ENCODE measurements at places on chromosomes 1 and 21.
A peak's percentile ranks its signal among the peaks of the same experiment; 100 is the strongest.

GRCh38 chr1:61724506-61724812 lies 482 bp downstream of the TM2D1 start:
- DNase-seq = no peak

DNA sequence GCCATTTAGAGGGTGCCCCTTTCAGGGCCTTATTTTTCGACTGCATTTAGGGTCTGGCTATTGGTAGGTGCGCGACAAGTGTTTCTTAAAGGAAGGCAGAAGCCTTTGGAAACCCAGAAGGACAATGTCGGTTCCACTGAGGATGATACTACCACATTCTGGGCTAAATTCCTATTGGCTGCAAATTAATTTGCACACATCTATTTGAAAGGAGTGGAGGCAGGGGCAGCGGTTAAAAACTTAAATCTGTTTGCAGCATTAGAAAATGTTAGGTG lies 1.1 kb downstream of the PATJ start:
- no peak for DNase-seq

- DNase-seq = no peak
Measured at GRCh38 chr1:211609120-211610024, 30.4 kb upstream of the SLC30A1 start.

GRCh38 chr1:56533197-56533596 lies 46.2 kb downstream of the PLPP3 start:
- DNase-seq = no peak

- DNase-seq = no peak
Measured at GRCh38 chr1:237613984-237614383, 276.7 kb downstream of the ZP4 start.

- DNase-seq = no peak
Measured at GRCh38 chr1:37667023-37667671, 25.2 kb upstream of the CDCA8 start.

GRCh38 chr1:171666114-171666769 lies 13.8 kb upstream of the MYOC start:
- DNase-seq = no peak

- DNase-seq = no peak
Measured at GRCh38 chr1:150126811-150127210, 22.9 kb upstream of the PLEKHO1 start.

DNA sequence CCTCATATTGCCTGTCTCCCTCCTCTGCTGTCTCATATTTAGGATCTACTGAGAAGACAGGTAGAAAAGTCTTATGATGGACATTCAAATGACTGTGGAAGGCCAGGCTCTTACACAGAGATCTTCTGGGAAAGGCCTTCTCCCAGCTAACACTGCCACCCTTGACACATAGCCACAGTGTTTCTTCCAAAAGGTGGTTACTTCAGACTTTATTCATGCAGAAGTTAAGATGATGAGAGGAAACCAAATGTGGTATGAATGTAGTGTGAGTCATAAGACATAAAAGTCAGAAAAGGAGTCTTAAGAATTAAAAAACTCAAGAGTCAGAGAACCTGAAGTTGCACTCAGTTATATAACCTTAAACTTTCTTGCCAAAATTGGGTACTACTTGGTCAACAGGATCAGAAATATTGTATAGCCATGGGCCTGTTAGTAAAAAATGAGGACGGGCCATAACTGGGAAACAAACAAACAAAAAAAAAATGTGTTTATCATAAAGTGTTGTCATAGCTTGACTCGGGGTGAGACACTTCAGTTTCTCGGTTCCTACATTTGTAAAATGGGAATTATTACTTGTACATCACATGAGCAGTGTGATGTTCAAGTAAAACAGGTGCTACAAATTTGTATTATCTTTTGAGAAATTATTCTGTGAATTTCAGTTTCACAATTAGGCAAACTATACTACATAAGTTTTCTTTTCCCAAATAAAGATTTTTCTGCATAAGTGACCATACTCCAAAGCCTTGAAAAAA lies 1.2 kb upstream of the DENND1B start:
- DNase-seq = peak; percentile 25

GRCh38 chr1:210475321-210475720 lies 146.6 kb downstream of the HHAT start:
- no peak for DNase-seq

DNA sequence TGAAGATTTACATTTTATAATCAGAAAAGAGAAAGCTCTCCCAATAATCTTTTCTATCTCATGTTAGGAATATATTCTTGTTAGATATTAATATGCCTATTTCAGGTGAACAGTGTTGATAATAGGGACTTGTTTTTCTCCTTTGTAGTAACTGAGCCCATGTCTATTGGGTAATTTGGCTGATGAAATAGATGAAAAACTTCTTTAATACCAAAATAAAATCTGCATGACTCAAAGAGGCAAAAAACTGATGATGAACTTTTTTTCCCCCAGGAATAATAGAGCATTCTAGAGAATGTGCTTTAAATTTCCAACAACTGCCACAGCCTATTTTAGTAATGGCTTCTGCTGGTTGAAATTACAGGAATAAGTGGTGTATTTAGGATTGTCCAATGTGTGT lies 178.9 kb upstream of the GREM2 start:
- DNase-seq = no peak

DNA sequence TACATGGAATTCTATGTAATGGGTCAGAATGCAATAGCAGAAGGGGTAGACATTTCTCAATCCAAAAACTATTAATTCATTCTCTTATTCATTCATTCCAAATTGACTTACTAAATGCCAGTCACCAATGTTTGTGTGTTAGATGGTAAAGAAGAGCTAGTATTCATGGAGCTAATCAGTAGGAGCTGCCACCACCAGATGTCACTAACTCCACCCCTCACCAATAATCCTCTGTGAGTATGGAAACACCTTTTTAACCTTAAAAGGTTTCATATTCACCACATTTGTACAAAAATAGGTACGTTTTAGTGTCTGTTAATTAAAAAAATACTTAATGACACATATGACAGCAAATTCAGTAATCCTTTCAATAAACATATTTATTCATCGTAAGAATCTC lies 131.8 kb upstream of the PKN2 start:
- DNase-seq = no peak

GRCh38 chr1:119477710-119478109 lies 29.3 kb upstream of the HSD3B1 start:
- DNase-seq = no peak

- no peak for DNase-seq
Measured at GRCh38 chr1:116711263-116711840, 42.9 kb upstream of the CD2 start.

DNA sequence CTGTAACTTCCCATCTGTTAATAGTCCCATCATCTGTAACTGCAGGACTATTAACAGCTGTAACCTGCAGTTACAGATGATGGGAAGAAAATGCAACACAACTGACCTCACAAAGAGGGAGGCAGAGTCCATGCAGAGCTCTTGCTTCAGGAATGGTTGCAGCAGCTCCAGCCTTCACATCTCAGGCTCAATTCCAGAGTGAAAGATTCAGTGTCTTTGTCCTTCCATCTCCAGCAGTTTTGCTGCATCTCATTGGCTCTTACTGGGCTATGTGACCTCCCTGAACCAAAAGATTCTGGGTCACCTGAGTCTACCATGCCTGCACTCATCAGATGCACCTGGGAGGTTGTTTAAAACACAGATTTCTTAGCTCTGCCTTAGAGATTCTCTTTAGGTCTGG lies 686.7 kb downstream of the MATN1 start:
- DNase-seq = no peak

- DNase-seq = no peak
Measured at GRCh38 chr1:11946647-11947046, 12.1 kb downstream of the PLOD1 start.

GRCh38 chr1:213499444-213499843 lies 448.4 kb downstream of the RPS6KC1 start:
- DNase-seq = no peak

DNA sequence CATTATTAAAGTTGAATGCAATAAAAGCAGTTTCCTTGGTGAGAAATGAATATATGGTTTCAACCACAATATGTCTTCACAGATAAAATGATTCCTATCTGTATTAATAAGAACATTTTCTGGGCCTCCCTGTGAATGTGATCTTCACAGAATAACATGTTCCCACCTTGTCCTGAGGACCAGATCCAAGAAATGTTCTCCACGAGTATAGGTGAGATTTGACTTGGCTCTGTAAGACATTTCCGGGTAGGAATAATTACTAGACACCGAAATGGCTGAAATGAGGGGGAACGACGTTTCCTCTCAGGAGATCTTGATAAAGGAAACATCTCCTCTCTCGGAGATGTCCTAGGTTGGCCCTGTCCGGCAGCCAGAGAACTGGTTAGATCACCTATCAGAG lies 61.4 kb downstream of the CLIC6 start:
- no peak for DNase-seq

GRCh38 chr1:57839526-57839925 lies 415.7 kb upstream of the DAB1 start:
- no peak for DNase-seq

DNA sequence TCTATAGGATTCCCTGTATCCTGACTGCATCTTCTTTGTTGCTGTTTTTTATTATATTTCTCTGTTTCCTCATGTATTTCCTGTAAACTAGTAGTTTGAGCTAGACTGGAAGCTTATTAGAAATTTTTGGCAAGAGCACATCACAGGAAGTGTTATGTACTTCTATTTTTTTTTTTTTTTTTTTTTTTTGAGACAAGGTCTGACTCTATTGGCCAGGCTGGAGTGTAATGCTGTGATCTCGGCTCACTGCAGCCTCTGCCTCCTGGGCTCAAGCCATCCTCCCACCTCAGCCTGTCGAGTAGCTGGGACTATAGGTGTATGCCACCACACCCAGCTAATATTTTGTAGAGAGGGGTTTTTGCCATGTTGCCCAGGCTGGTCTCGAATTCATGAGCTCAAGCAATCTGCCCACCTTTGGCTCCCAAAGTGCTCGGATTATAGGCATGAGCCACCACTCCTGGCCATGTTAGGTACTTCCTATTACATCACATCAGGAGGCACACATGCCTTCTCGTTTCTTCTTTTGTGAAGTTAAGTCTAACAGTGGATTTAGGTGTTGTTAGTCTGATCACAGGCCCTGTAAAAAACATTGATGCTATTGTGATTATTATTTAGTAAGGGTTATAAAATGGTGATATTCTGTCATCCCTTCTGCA lies 12.5 kb downstream of the C1orf21 start:
- no peak for DNase-seq

DNA sequence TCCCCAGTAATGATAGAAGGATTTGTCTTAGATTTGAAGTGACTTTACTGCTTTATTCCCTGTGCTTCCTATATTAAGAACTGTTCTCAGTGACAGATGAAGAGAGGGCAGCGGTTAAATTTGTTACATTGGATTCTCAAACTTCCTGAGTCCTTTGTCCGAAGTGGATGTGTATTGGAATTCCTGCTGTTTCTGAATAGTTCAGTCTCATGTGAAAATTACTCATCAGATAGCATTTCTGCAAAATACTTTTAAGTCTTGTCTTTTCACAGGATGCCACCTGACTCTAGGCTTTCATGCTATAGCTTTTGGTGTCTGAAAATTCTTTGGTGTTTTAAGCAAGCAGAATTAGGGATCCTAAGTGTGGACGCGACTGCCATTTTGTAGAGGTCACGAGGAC lies 83.6 kb downstream of the PRDM2 start:
- no peak for DNase-seq

DNA sequence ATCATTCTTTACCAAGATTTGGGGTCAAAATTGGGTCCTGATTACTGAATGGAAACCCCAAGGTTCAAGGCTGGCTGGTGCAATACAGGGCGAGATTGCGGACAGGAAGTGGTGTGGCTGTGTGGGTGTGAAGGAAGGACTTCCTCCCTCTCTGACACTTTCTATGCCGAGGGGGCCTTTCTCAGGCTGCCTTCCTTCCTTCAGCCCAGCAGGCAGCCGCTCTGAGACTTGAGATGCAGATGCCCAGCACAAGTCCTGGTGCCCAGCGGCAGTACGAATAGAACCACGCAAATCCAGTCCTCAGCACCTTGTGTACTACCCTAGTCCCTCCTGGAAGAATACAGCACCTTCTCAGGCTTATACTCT lies 16.3 kb downstream of the BATF3 start:
- peak; percentile 55 for DNase-seq

- no peak for DNase-seq
Measured at GRCh38 chr1:86339014-86339812, 56.9 kb downstream of the ODF2L start.

DNA sequence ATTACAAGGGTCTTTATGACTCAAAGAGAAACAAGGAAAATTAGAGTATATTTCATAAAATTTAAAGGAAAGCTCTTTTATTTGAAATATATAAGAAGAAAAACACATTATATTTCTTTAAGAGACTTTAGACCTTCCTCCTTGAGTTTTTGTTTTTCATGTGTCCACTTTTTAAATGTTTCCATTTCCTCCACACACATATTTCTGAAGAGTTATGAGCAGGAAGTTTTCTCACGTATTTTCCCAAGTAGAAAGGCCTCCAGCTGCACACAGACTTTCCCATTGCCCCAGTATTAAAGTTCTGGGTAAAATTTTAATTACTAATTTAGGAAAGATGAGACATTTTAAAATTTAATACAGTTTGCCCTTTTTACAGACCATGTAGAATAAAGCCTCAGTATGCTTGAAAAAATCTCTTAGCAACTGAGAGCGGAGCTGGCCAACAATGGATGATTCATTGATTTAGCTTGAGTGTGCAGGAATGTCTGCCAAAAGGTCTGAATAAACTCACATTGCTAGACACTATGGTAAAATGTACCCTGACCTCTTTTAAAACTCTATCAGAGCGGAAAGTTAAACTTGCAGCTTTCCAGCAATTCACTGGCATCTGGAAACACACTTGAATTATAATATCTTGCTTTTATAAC lies 57.9 kb downstream of the DDAH1 start:
- no peak for DNase-seq

DNA sequence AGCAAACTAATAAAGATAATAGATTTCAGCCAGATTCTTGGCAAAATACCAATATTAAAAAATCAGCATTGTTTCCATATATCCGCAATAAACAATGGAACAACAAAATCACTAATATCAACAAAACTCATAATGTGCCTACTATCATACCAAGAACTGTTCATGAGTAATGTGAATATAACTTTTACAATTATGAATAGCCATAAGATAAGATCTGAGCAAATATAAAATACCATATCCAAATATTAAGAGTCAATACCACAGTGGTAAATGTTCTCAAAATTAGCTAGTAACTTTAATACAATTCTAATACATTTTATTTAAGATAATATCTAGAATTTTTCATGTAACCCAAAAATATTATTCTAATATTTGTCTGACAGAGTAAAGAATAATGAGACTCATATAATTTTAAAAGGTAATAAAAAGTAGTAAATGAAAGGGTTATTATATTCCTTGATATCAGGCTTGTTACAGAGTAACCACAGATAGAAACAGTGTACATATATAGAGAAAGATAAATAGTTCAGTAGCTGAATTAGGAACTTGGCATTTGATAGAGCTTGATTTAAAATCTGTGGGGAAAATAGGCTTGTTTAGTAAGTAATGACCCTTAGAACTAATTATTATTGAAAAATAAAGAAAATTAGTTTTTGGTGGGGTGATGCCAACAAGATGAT lies 2126.6 kb downstream of the MRPL39 start:
- DNase-seq = no peak

- no peak for DNase-seq
Measured at GRCh38 chr1:222454782-222455181, 93.1 kb downstream of the HHIPL2 start.
